ENCODE measurements at places on chromosomes 3 and 15.

GRCh38 chr3:197936819-197937384 lies 13.1 kb upstream of the RPL35A start:
- no peak for DNase-seq

GRCh38 chr15:85457392-85457968 lies 77.1 kb downstream of the AKAP13 start:
- no peak for DNase-seq

- no peak for DNase-seq
These were observed 34.7 kb upstream of the BNIP2 start for GRCh38 chr15:59723687-59724346.

GRCh38 chr3:9730657-9731205 lies 804 bp upstream of the BRPF1 start:
- no peak for DNase-seq
